ENCODE measurements at places on chromosomes 4 and X.

- H3K27me3 ChIP-seq, result no peaks in the 10 kb centered on the region
- H3K4me1 ChIP-seq, result peaks cover 14% of the 10 kb centered on the region
- no peaks in the 10 kb centered on the region for H3K36me3 ChIP-seq
- peak overlapping the region; percentile 100 for H3K27ac ChIP-seq
- H3K4me3 ChIP-seq, result peak overlapping the region; percentile 83
Observed at GRCh38 chr4:185394568-185395237, 1.0 kb downstream of the LRP2BP start.

- H3K4me1 ChIP-seq, result no peaks in the 10 kb centered on the region
- H3K4me3 ChIP-seq, result no peak overlapping the region
- no peak overlapping the region for H3K27ac ChIP-seq
- H3K27me3 ChIP-seq, result no peaks in the 10 kb centered on the region
- no peak for DNase-seq
Observed at GRCh38 chr4:106775636-106776035, 260.5 kb downstream of the DKK2 start.

GRCh38 chr4:138870737-138871554 lies 144.6 kb upstream of the NOCT start:
- H3K27ac ChIP-seq, result no peak overlapping the region
- H3K4me1 ChIP-seq, result no peaks in the 10 kb centered on the region
- H3K27me3 ChIP-seq, result no peaks in the 10 kb centered on the region
- H3K4me3 ChIP-seq, result no peak overlapping the region
- no peaks in the 10 kb centered on the region for H3K36me3 ChIP-seq

GRCh38 chr4:158538176-158538575 lies 16.5 kb downstream of the RXFP1 start:
- no peak for DNase-seq
- no peaks in the 10 kb centered on the region for H3K4me1 ChIP-seq
- H3K4me3 ChIP-seq, result no peak overlapping the region
- H3K27ac ChIP-seq, result no peak overlapping the region
- H3K36me3 ChIP-seq, result no peaks in the 10 kb centered on the region
- no peaks in the 10 kb centered on the region for H3K27me3 ChIP-seq

DNA sequence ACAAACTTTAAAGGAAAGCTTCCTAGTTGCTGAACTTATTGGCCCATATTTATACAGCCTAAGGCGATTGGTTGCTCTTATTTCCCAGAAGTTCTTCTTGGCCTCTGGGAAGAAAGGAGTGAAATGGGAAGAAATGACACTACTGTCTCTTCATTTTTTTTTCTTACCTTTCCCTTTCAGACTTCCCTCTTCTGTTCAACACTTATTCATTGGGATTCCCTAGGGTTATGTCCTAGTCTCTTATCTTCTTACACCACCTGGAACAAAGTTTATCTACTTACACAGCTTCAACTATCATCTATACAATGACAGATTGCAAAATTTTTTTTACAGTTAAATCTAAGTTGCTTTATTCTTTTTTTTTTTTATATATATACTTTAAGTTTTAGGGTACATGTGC lies 68.0 kb downstream of the SNX12 start:
- H3K36me3 ChIP-seq, result no peaks in the 10 kb centered on the region
- no peaks in the 10 kb centered on the region for H3K27me3 ChIP-seq
- no peak for DNase-seq
- H3K4me3 ChIP-seq, result no peak overlapping the region

DNA sequence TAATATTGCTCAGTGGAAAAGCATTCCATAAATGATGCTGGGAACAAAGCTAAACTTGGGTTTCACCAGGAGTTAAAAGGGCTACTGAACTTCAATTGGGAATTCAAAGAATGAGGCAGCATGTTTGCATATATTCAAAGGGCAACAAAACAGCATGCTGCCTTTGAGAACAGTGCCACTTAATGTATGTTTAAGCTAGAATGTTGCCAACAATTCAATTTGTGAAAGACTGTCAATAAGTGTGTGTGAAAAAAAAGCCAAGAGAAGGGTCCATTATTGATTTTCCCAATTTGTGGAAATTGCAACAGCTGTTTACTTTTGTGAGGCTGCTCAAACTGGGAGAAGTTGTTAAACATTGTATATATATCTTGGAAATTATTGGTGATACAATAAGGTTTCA lies 701.9 kb upstream of the ACTRT1 start:
- no peaks in the 10 kb centered on the region for H3K4me1 ChIP-seq
- H3K27me3 ChIP-seq, result no peaks in the 10 kb centered on the region
- H3K36me3 ChIP-seq, result no peaks in the 10 kb centered on the region
- H3K27ac ChIP-seq, result no peak overlapping the region
- no peak for DNase-seq

GRCh38 chr4:876780-877179 lies 50.9 kb upstream of the CPLX1 start:
- no peak for DNase-seq
- no peaks in the 10 kb centered on the region for H3K4me1 ChIP-seq
- H3K27me3 ChIP-seq, result no peaks in the 10 kb centered on the region
- H3K36me3 ChIP-seq, result peaks cover 80% of the 10 kb centered on the region
- H3K4me3 ChIP-seq, result no peak overlapping the region

DNA sequence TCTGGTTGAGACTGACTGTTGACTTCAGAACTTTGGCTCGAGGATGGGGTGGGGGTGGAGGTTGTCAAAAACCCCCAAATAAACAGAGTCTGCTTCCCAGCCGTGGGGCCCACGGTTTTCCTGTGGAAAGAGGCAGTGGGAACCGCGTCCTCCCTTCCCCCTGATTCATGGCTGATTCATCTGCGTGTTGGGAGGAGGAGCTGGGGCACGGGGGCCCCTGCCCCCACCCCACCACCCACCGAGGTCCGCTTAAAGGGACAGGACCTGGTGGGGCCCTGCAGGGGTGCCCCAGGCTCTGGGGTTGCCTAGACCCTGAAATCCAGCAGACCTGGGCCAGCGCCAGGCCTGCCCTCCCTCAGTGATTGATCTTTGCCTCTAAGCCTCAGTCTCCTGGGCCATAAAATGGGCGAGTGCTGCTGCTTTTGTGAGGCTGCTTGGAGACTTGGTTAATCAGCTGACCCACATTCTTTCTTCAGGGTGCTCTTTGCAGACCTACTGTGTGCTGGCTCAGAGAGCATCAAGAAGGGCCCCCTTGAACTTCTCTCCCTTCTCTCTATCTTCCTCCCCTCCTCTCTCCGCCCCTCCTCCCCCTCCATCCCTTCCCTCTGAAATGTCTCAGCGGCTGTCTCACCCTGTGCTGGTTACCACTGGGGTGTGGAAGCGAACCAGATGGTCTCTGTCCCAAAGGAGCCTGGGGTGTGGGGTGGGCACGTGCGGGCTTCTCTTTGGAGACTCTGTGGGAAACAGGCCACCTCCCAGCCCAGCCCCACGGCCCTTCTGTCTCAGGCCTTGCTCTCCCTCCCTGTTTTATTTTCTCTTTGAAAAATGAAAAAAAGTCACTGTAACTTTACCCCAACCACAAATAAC lies 9.1 kb downstream of the HTRA3 start:
- H3K27ac ChIP-seq, result peak overlapping the region; percentile 89
- no peak for DNase-seq
- no peaks in the 10 kb centered on the region for H3K27me3 ChIP-seq
- H3K36me3 ChIP-seq, result no peaks in the 10 kb centered on the region
- H3K4me1 ChIP-seq, result peaks cover 90% of the 10 kb centered on the region
- H3K4me3 ChIP-seq, result no peak overlapping the region

DNA sequence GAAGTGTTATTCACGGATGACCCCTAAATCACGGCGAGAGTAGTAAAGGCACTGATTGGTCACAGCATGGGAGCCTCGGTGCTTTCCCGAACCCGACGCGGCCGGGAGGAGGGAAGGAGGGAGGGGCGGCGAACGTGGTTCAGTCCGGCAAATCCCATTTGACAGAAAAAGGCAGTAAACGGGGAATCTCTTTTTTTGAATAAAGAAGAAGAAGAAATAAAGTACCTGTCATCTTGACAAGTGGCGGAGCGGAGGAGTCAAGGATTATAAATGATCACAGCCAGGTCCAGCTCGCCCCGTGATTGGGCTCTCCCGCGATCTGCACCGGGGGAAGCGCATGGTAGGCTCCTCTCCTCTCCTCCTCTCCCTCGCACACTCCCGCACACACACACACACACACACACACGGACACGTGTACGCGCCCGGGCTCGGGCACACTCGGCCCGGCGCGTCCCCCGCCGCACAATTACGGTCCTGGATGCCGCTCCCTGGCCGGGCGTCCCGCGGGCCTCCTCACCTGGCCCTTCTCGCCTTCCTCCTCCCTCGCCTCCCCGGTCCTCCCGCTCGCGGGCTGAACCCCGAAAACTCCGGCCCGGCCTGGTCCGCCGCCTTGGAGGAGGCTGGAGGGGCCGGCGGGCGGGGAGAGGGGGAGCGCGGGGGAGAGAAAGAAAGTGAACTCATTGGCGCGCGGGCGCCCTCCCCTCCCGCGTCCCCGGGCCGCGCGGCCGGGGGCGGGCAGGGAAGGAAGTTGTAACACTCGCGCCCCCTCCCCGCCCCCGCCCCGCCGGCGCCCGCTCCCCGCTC lies 99.2 kb upstream of the TENM3 start:
- H3K27me3 ChIP-seq, result peaks cover 3% of the 10 kb centered on the region
- no peaks in the 10 kb centered on the region for H3K36me3 ChIP-seq
- peak overlapping the region; percentile 47 for H3K4me3 ChIP-seq
- H3K27ac ChIP-seq, result no peak overlapping the region
- DNase-seq, result no peak
- H3K4me1 ChIP-seq, result peaks cover 23% of the 10 kb centered on the region

- no peak for DNase-seq
- peaks cover 4% of the 10 kb centered on the region for H3K4me1 ChIP-seq
- no peaks in the 10 kb centered on the region for H3K36me3 ChIP-seq
- peak overlapping the region; percentile 83 for H3K27ac ChIP-seq
- H3K27me3 ChIP-seq, result no peaks in the 10 kb centered on the region
Observed at GRCh38 chrX:19990151-19990555, 708 bp downstream of the BCLAF3 start.

- H3K4me3 ChIP-seq, result no peak overlapping the region
- no peaks in the 10 kb centered on the region for H3K27me3 ChIP-seq
- H3K4me1 ChIP-seq, result no peaks in the 10 kb centered on the region
- no peaks in the 10 kb centered on the region for H3K36me3 ChIP-seq
- DNase-seq, result no peak
Observed at GRCh38 chrX:26822448-26822847, 606.5 kb downstream of the MAGEB5 start.

DNA sequence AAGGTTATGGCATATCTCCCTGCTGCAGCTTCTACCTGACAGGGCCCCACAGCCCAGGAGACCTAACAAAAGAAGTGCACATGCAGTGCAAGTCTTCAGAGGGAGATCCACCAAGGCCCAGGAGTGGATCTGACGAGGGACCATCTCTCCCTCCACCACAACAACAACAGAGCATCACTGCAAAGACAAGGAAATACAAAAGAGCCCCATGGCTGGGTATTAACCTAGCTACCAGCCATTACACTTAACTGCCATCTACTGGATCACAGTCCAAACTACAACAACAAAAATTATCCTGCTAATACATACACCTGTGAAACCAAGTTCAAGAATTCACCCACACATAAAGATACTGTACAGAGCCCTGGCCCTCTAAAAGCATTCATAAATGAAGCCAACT lies 280.2 kb upstream of the SLC7A11 start:
- no peaks in the 10 kb centered on the region for H3K36me3 ChIP-seq
- no peaks in the 10 kb centered on the region for H3K4me1 ChIP-seq
- no peak overlapping the region for H3K4me3 ChIP-seq

GRCh38 chr4:2416564-2417225 lies 1.8 kb downstream of the ZFYVE28 start:
- peak overlapping the region; percentile 54 for H3K4me3 ChIP-seq
- DNase-seq, result no peak
- peaks cover 60% of the 10 kb centered on the region for H3K4me1 ChIP-seq
- no peaks in the 10 kb centered on the region for H3K36me3 ChIP-seq
- peak overlapping the region; percentile 27 for H3K27ac ChIP-seq

- no peaks in the 10 kb centered on the region for H3K36me3 ChIP-seq
- H3K4me3 ChIP-seq, result no peak overlapping the region
- no peaks in the 10 kb centered on the region for H3K27me3 ChIP-seq
Observed at GRCh38 chrX:86348669-86349068, 200.4 kb downstream of the DACH2 start.

DNA sequence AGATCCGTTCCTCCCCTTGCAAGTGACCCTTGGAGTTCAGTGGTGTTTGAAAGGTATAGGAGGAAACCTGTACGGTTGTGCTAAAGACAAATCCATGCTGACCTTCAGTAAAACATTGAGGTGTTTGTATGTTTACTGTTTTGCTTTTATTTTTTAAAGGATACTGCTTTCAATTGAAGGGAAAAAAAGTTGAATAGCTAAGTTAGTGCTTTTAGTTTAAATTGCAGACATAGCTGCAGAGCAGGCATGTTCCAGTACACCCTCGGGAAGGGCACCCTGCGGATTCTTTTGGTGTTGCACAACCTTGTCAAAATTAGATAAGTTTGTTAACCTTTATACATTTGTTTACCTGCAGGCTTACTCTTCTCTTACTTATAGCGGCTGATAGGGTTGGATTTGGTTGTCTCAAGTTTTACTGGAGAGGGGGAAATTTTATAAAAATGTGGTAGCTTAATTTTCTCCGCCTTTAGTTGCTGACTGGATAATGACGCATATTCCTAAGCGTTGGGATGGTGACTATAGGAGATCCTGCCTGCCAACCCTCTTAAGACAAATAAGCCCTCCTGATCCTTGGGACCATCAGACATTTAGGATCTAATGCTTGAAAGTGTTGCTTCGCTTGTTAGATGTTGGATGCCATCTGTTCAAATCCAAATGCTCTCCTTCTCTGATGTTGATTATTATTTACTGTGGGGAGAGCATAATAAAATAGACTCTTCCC lies 2.0 kb downstream of the RAPGEF2 start:
- H3K36me3 ChIP-seq, result no peaks in the 10 kb centered on the region
- no peak for DNase-seq
- H3K4me3 ChIP-seq, result peak overlapping the region; percentile 96
- H3K27me3 ChIP-seq, result no peaks in the 10 kb centered on the region
- H3K27ac ChIP-seq, result peak overlapping the region; percentile 96

DNA sequence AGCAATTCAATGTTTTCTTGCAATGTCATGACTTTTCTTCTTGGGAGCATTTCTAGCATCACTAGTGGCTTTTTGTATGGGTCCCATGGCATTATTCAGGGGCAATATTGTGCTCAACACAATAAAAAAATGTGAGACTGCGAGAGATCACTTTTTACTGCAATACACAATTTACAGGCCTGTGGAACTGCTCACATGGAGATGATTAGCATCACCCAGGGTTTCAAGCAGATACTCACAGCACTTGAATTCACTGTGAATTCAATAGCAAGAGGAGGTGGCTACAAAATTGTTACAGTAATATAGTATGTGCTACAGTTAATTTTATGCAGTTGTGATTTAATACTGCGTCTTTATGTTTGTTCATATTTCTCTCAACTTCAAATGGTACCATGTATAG lies 50.4 kb downstream of the TBC1D19 start:
- no peaks in the 10 kb centered on the region for H3K4me1 ChIP-seq
- H3K36me3 ChIP-seq, result no peaks in the 10 kb centered on the region

DNA sequence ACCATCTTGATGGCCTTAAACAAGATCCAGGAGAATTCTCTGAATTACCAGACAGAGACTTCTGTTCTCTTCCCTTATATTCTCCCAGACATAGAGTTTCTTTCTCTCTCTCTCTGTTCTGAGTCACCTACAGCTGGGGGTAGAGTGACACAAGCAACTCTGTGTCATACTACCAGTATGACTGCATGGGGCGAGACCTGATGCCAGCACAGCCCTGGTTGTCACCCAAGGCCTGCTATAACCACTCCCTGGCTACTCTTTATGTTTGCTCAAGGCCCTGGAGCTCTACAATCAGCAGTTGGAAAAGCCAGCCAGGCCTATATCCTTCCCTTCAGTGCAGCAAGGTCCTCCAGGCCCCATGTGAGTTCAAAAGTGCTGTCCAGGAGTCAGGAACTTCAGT lies 114.2 kb upstream of the TENT5D start:
- DNase-seq, result no peak
- H3K36me3 ChIP-seq, result no peaks in the 10 kb centered on the region
- no peaks in the 10 kb centered on the region for H3K4me1 ChIP-seq
- H3K27ac ChIP-seq, result no peak overlapping the region
- no peak overlapping the region for H3K4me3 ChIP-seq
